Stimulated activated CD8-positive, alpha-beta memory T cell treated with anti-CD3 and anti-CD28 coated beads, Interleukin-7, amount 100 ng/mL, for 1 hour (primary cell): ENCODE measurements at places on chromosomes 5 and 9.

GRCh38 chr9:76690246-76690972 lies 73.8 kb upstream of the PCA3 start:
- DNase-seq, result no peak

DNA sequence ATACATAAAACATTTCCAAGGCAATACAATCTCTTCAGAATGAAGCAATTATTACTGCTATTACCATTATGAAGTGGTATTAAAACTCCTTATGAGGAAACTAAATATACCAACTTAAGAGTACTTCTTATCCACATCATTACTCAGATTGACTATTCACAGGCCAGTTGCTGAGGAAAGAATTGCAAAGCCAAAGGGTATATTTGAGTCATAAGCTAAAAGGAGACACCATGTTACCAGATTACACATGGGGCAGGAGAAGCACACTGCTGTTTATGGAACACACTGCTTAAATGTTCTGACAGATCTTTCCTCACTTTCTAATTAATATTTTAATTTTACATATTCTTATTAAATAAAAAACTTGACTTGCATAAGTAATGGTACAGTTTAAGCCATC lies 1726.4 kb upstream of the NUDT12 start:
- DNase-seq, result no peak

- no peak for DNase-seq
These were observed 7.2 kb upstream of the ADRA1B start for GRCh38 chr5:159909126-159909525.

GRCh38 chr5:166992874-166993722 lies 1298.3 kb upstream of the WWC1 start:
- no peak for DNase-seq

- no peak for DNase-seq
These were observed 567 bp upstream of the SPIN1 start for GRCh38 chr9:88387552-88388202.

- DNase-seq, result no peak
These were observed 39.9 kb downstream of the CEP72 start for GRCh38 chr5:652023-652515.

DNA sequence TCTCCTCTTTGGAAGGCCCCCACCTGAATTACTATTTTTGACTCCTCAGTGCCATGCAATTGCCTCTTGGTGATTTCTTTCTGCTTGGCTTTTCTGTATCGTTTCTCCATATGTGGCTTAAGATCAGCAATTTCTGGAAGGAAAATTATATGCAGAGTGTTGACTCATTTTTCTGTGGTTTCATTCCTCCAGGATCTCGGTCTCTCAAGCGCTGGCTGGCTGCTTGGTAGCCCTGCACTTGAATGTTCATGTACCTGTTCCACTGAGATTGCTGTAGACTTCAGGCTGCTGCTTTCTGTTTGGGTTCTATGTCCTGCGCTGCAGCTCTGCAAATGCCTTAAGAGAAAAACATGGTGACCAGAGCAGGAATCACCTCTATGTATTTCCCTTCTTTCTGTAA lies 77.6 kb downstream of the INIP start:
- no peak for DNase-seq

DNA sequence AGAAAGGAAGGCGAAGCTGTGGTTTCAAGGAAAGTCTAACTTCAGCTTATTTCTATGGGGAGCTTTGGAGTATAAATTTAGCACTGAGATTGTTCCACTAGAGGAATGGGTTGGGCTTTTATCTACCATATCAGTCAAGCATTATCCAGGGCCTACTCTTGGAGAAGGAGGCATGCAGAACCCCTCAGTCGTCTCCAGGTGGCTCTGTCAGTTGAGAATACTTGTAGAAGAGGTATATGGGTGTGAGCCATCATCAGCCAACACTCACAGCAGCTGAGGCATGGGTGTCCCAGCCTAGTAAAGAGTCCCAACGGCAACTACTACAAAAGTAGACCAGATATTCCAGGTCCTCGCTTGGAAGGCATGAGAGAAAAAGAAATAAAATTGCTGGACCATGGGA lies 548.5 kb upstream of the GRAMD2B start:
- DNase-seq, result no peak

- DNase-seq, result no peak
These were observed 77.9 kb upstream of the DAB2 start for GRCh38 chr5:39502704-39503103.

GRCh38 chr5:56088967-56089829 lies 94.4 kb upstream of the IL6ST start:
- no peak for DNase-seq

DNA sequence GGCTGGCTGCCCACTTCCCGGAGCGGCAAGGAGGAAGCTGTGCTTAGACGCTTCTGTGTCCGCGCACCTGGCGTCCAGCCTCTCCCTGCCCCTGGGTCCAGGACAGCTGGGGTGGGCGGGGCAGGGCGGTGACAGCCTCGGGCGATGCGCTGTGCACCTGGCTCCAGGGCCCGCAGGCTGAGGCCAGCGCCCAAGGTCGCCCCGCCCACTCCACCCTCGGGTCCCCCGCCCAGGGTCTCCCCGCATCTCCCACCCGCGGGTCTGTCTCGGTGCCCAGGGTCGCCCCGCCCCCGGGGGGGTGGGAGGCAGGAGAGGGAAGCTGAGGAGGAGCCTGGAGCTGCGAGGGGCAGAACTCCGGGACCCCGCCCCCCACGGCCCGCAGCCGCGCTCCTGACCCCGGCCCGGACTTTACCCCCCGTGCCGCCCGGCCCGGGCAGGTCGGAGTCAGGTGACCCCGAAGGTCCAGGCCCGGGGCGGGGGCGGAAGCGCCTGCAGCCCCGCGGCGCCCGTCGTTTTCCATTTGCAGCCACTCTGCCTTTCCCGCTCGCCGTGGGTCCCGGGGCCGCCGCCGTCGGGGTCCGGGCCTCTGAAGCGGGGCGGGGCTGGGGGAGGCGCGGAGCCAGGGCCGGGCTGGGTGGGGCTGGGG lies at the start of gene ENTPD8:
Gene ENTPD8, minus strand, starts transcription at position 69 of the 646 bp plus-strand sequence. CDS start 3,072 bp downstream, outside the sequence.
- no peak for DNase-seq

DNA sequence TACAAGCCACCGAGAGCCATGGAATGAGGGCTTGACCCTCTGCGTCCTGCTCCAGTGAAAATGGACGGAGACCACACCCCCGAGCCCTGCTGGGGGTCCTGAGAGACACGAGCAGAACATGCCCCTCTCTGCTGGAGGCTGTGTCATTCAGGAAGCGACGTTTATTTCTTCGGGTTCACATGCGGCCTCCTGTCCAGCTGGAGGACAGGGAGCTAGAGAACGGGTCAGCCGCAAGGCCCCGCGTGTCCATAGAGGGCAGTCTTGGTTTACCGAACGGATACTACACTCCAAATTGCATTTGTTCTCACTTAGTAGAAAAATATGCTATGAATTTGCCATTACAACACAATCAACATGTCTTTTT lies 36.1 kb downstream of the MRPL36 start:
- DNase-seq, result no peak

DNA sequence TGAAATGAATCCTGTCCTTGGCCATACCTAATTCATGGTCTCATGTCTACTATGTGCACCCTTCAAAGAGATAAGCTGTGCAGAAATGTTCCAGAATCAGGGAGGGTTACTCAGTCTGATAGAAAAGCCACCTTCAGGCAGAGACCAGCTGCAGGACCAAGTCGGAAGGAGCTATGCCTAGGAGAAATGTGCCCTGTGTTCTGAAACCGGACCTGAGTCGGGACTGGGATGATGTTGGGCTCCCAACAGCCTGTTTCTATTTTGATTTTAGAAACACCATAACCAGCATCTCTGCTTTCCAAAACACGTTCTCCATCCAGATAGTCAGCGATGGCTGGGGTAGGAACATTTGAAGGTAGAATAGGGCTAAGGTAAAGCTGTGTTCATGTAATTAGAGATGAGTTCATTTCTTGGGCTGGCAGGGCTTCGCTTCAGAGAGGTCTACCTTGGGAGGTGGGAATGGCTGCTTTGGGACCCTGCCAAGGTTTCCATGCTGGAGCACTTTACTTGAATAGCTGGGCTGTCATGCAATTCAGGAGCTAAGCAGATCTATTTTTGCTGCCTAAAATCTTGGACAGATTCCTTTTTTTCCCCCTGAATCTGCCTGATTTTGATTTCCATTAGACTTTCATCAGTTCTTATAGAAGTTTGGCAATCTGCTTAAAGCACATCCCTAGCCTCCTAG lies 2.8 kb downstream of the ADCY2 start:
- no peak for DNase-seq

DNA sequence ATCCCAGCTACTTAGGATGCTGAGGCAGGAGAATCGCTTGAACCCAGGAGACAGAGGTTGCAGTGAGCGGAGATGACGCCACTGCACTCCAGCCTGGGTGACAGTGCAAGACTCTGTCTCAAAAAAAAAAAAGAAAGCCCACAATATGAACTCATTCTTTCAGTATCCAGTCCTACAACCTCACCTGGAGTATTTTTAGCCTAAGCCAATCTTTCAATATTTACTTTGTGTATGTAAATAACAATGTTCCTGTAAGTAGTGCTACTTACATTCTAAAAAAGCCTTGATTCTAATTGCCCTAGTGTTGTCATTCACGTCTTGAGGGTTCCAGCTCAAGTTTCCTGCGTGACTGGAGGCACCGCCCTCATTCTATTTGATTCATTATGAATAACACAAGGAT lies 62.0 kb downstream of the BHMT start:
- DNase-seq, result no peak

DNA sequence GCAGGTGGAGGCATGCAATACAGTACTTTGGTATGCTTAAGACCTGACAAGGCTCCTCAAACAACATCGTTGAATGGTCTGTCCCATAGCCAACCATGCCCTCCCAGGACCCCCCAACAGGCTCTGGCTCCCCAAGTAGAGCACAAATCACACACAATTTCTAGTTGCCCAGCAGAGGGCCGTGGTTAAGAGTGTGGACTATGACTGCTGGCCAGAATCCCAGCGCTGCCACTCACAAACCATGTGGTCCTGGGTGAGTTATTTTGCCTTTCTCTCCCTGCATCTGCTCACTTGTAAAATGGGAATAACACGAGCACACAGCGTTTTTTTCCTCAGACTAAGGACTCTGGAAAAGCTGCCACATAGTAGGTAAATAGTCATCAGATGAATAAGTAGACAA lies 6.5 kb downstream of the CKMT2 start:
- no peak for DNase-seq

GRCh38 chr9:11551106-11551505 lies 938.3 kb upstream of the PTPRD start:
- no peak for DNase-seq

GRCh38 chr9:99931155-99931840 lies 24.8 kb downstream of the STX17 start:
- no peak for DNase-seq

DNA sequence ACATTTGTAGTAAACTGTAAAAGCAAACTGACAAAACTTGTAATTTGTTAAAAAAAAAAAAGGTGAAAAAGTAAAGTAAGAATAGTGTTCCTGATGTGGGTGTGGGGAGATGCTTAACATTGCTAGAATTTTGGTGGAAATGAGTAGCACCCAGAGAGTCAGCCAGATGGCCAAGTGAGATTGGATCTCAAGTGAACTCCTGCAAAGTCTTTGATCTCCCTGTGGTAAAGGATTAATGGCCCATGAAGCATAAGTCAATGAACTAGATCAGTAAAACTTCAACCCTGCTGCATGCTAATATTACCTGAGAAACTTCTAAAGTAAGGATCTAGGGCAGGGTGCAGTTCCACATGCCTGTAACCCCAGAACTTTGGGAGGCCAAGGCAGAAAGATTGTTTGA lies 19.0 kb upstream of the FAM169A start:
- no peak for DNase-seq

DNA sequence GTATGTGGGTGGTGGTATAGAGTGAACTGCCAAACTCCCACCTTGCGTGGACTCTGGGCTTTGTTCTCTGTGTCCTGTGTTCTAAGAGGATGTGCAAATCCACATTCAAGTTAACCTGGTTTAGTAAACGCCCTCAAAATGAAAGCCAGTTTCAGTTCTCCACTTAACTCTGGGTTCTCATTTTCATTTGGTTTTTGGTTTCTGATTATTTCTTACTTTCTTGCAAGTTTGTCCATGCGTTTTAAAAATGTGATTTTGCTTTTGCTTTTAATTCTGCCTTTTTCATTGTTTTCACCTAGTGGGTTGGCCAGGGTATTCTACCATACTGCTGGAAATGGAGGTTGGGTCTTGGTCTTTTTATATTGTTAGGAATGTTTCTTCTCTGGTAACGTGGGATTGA lies 38.2 kb downstream of the GALNT10 start:
- no peak for DNase-seq

DNA sequence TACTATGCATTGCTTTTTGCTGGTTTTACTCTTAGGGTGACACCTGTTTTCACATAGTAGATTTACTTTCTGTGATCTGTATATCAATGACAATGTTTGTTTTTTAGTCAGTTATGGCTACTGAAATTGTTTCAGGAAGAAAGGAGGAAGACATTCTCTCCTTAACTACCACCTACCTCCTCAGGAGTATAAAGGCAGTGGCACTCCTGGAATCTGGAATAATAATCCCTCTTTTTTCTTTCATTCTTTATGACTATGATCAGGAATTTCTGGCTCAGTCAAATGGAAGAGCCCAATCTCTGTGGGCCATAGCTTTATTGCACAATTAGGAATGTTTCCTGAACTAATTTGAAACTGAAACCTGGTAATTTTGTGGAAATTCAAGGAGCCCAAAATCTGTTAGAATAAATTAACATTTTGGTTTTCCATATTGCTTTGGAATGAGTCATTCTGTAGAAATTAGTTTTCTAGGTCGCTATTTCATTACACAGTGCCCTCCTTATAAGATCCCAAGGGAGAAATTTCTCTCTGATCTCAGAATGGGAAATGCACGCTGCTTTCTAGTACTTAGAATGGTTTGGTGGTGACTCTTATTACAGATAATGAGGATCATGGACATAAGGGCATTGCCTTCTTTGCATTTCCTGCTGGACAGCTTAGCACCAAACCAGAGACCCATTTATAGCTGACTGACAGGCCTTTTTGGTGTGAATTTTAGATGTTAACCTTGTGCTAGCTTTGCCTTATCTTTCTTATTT lies 95.3 kb upstream of the VLDLR start:
- DNase-seq, result no peak

DNA sequence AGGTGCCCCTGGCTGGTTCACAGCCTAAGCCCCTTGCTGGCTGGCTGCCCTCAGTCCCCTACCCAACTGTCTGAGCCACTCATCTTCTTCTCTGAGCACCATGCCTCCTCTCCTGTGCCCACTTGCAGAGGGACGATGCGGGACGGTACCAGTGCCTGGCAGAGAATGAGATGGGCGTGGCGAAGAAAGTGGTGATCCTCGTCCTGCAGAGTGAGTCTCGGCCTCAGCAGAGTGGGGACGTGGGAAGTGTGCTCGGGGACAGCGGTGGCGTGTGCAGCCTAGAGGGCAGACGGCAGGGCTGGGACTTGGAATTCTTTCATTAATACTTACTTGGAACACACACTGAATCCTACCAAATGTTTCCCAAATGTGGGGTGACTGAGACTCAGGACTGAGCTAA lies 34.3 kb upstream of the ASS1 start:
- DNase-seq, result no peak

DNA sequence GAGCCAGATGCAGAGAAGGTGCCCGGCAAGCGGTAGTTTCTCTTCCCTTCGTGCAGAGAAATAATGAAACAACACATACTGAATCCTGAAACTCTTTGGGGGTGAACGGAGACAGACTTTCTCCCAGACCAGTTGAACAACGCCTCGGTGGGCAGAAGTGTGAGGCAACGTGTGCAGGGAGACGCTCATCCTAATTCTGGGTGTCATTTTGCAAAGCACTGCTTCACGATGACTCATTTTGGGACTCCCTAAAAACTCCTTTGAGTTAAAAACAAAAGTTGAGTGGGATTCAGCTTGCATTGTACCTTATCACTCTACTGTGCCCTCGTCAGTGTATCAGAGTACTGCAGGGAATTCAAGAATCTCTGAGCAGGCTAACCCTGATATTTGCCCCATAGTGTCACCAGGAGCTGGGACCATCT lies 3.5 kb upstream of the NEK6 start:
- DNase-seq, result no peak
